ENCODE measurements at places on chromosomes 4 and X.
A peak's percentile ranks its signal among the peaks of the same experiment; 100 is the strongest.

DNA sequence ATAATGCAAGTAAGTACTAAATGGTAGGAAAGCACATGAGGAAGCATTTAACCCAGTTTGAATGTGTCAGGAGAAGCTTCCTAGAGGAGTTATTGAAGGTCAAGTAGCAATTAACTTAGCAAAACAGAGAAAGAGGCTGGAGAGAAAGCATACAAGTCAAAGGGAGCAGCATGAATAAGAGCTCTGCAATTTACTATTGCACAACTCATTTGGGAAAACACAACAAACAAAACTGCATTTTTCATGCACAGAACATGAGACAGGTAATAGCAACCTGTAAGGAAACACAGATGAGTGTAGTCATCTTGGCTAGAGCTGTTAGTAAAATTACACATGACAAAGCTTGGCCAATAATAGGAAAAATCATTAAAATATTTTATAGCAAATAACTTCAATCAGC is 538.1 kb downstream of the PPP4R3C start:
- no peak for DNase-seq

DNA sequence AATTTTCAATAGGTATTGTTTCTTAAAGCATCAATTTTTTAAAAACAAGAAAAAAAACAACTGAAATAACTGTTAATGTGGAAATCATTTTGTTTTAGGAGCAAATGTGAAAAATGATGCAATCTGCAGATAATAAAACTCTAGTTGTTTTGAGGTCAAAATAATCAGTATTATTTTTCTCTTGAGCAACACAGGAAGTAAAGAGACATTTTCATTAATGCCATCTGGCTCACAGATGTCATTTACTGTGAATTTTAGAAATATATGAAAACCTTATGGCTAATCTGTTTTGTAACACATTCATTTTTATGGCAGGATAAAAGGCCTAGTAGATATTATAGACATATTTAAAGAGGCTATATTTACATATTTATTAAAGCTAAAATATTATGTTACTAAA is 141.6 kb downstream of the PCDH18 start:
- no peak for DNase-seq

- no peak for DNase-seq
Measured at GRCh38 chrX:105635794-105636193, 186.5 kb upstream of the NRK start.

DNA sequence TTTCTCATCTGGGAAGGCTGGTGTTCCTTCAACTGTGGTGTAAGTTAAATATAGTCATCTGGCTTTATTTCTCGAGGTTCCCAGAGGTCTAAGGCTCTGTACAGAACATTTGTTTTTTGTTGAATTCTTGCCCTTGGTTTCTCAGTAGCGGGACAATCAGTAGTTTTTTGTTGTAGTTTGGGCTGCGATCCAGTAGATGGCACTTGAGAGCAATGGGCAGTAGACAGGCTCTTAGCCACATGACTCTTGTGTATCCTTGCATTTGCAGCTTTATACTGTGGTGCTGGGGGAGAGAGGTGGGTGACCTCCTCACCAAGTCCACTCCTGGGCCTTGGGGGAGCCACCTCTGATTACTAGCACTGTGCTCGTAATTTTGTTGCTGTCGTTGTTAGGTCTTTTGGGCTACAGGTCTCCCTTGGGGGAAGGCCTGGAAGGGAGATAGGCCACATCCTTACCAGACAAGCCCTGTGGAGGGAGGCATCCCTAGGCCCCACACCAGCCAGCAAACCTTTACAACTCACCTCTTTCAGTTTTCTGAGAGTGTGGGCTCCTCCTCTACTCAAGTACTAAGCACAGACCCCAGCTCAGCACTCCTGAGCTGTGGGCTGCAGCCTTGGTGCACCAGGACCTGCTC is 8.1 kb downstream of the ETDB start:
- DNase-seq: peak; percentile 32

DNA sequence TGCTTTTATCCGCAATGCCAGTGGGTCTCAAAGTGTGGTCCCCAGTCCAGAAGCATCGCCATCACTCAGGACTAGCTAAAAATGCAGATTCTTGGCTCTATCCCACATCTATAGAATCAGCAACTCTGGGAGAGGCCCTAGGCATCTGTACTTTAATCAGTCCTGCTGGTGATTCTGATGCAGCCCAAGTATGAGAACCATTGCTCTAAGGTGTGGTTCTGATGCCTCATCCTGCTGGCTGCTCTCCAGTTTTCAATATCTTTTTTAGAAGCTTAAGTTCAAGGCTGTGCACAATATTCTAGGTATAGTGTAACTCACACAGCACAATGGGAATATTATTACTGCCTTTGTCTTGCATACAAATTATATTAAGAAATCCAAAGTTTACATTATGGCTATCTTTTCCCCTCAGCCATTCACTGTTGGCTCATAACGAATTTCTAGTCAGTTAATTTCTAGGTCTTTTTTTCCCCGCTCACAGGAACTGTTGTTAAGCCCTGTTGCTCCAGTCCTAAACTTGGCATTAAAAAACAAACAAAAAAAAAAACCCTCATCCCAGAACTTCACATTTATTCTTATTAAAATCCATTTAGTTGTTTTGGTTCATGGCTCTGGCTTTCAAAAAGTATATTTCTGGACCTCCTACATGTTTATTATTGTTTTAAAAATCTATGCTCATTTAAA is 109.1 kb downstream of the PHEX start:
- no peak for DNase-seq

- no peak for DNase-seq
Measured at GRCh38 chrX:49756692-49757091, 60.9 kb upstream of the PAGE1 start.

- DNase-seq: no peak
Measured at GRCh38 chr4:94523617-94524016, 71.9 kb downstream of the PDLIM5 start.

- DNase-seq: no peak
Measured at GRCh38 chrX:121869876-121870477, 822.6 kb downstream of the GLUD2 start.

GRCh38 chrX:63922221-63922620 is 137.2 kb upstream of the ARHGEF9 start:
- DNase-seq: no peak

DNA sequence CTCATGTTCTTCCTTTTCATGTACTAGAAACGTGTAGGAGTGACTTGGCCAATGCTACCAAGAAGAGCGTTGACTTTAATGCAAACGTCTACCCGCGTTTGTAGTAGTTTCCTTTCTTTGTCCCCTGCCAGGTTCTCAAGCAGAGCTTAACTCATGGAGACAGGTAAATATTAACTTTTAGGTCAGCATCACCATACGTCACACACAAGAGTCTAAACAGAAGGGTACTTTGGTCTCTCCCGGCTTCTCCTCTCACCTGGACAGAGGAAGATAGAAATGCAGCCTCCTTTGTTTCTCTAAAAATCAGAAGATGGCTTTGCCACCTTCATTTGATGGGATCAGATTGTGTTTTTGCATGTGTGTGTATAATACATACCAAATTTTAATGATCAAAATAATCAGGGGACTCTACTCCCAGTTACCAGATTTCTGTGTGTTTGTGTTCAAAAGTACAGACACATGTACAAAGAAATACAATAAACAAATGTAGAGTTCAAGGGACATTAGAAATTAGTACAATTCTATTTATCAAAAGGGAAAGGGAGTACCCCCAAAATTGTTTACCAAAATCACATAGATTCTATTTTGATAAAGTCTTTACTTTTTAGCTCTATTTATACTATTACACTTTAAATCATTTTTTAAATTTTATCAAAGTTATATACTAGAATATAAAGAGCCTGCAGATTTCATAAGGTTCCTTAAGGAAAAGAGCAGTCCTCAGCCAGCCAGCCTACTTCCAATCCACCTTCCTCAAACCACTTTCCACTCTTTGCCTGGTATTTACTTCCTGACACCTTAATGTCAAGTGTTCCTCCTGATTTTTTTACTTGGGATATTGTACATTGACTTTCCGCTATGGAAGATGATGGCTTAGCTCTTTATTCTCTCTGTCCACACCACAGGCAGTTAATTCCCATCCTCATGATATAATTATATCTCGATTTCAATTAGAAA is 195.5 kb downstream of the RELL1 start:
- DNase-seq: no peak

GRCh38 chrX:15579778-15580747 is 20.7 kb downstream of the ACE2 start:
- no peak for DNase-seq

- DNase-seq: no peak
Measured at GRCh38 chr4:17605236-17605635, 9.2 kb upstream of the MED28 start.

- DNase-seq: no peak
Measured at GRCh38 chr4:6277935-6278800, 8.5 kb downstream of the WFS1 start.

DNA sequence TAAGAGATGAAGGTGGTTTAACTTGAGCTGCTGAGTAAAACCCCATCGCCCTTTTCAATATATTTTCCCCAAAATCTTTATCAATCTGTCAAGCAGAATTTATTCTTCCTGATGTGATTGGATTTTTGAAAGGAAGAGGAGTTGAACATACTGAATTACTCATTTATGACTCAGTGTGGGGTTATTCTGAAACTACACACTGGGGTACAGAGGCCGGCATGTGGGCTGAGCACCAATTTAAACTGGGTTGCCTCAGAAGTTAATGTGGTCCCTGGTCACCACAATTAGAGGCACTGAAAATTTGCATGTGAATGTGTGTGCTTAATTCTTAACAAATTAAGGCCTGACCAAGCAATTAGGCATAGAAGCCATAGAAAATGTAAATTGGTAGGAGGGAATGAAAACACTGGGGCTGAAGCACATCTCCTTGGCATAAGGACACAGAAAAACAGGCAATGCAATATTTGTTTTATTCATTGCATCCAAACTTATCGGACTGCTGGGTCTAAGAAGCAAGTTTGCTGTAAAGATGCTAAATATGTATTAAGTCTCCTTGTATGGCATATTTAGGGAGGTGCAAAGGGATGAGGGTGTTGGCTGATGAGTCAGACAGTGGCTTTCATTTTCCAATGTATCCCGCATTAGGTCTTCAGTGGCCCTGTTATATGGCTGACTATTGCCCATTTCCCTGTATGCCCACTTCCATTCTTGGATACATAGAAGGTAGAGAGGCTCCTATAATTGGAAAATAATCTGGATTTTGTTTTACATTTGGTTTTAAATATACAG is 170.9 kb downstream of the IL15 start:
- DNase-seq: no peak

DNA sequence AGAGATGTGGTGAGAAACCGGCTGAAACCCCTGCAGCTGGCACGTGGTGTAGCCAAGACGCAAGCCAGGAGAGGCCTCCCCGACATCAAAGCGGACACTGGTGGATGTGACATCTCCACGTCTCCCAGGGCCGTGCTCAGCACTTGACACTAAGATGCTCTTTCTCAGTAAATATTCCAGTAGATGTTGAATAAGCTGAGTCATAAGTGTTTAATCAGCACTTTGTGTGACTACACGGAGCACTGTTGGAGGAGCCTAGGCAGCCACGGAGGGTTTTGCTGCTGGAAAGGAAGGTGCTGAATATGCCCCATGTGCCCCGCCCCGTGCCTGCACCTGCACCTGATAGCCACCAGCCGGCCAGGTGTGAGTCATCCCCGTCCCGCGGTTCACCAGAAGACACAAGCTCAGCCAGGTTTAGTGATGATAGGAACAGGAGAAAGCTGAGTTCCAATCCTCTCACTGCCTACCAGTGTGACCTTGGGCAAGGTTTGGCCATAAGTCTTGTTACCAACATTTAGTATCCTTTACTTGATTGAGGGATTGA is 29.0 kb upstream of the C4orf50 start:
- no peak for DNase-seq

- DNase-seq: no peak
Measured at GRCh38 chr4:71974681-71975080, 57.1 kb upstream of the NPFFR2 start.

DNA sequence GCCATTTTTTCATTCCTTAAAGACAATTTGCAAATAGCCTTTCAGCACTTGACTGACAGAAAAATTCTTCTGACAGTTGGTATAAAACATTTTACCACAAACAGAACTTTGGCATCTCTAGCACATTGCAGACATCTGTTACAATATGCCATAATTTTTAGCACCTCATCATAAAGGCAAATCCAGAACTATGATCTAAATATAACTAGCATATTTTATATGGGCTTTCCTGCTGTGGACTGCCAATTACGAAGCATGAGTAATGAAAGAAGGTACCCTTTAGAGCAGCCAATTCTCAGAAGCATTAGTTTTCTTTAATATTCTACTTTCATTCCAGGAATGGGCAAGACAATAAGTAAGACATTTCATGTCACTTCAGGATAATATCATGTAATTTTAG is 647.4 kb upstream of the GALNT7 start:
- DNase-seq: no peak

GRCh38 chrX:40091691-40092421 is 5.9 kb downstream of the BCOR start:
- DNase-seq: no peak

DNA sequence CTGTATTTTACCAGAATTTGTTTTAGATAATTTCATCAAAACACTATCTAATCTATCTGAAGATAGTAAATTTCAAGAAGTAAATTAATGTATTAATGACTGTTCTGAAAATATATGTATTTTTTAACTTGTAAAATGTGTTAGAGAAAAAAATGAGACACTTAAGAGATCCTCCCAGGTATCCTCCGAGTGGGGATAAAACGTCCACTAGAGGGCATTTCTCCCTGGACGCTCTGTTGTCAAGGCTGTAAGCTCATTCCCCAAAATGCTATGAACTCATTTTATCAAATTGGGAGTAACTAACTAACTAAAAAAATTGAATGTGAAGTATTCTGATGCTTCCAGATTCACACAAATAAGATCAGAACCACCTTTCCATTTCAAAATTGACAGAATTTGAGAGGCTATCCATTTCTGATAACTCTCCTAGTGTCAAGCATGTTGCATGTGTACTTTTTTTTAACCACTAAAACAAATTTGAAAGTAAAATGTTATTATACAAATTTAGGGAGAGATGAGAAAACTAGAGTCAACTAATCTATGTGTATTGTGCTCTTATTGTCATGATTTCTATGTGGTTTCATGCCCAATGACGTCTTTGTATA is 337.3 kb upstream of the HS3ST1 start:
- no peak for DNase-seq

GRCh38 chr4:80492761-80493160 is 157.2 kb downstream of the CFAP299 start:
- peak; percentile 73 for DNase-seq

- no peak for DNase-seq
Measured at GRCh38 chr4:48898733-48899431, 7.7 kb downstream of the OCIAD2 start.

DNA sequence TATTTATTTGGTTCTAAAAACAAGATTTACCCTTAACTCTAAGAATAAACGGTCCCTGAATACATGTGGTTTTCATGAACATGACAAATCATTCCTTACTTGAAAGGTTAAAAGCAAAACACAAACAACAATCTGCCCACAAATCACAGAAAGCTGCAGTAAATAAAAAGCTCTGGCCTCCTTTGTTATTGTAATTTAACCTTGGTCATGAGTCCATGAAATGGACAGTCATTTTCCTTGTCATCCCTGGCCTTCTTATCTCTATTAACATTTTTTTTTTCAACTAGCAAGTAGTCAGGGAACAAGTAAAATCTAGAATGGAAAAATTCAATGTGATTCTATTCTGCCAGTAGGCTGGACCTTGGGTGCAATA is 92.7 kb downstream of the SCD5 start:
- no peak for DNase-seq

All from CD4-positive, alpha-beta T cell treated with Interleukin-15 for 4 hours (primary cell).